Fibroblast of the aortic adventitia (primary cell): ENCODE measurements at places on chromosomes 13 and 19. TPM values are rescaled to one million over a fixed set of nuclear protein-coding genes. Genes with fewer than 3 reads are reported as not detected.
A peak's percentile ranks its signal among the peaks of the same experiment; 100 is the strongest.

GRCh38 chr19:43956827-43957226, 5.8 kb downstream of the ZNF221 start:
- DNase-seq, result no peak

GRCh38 chr19:1624458-1624857, 19.2 kb upstream of the UQCR11 start:
- DNase-seq, result peak; percentile 42

- DNase-seq, result no peak
Observed at GRCh38 chr19:30360376-30361106, 11.6 kb upstream of the ZNF536 start.

DNA sequence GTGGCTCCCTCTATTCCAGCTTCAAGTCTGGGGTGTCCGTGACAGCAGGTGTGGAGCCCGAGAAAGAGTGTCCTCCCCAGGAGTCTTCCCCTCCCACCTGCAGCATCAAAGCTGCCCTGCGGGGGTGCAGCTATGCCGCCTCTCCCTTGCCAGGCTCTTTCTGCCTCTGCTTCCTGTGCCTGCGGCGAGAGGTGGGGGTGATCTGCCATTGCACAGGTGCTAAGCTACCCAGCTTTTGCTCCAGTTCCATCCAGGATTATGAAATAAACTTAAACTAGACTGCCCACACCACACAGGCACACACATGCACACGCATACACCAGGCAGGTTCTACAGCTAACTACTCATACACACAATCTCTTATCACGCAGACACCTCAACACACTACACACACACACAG, 104.7 kb upstream of the CLDN10 start:
- DNase-seq, result no peak

ZNF625 gene
- total RNA-seq, result 7.2 and 18.6 TPM in 2 replicates

APOC1 gene
- total RNA-seq, result 1.7 and 52.6 TPM in 2 replicates

DNA sequence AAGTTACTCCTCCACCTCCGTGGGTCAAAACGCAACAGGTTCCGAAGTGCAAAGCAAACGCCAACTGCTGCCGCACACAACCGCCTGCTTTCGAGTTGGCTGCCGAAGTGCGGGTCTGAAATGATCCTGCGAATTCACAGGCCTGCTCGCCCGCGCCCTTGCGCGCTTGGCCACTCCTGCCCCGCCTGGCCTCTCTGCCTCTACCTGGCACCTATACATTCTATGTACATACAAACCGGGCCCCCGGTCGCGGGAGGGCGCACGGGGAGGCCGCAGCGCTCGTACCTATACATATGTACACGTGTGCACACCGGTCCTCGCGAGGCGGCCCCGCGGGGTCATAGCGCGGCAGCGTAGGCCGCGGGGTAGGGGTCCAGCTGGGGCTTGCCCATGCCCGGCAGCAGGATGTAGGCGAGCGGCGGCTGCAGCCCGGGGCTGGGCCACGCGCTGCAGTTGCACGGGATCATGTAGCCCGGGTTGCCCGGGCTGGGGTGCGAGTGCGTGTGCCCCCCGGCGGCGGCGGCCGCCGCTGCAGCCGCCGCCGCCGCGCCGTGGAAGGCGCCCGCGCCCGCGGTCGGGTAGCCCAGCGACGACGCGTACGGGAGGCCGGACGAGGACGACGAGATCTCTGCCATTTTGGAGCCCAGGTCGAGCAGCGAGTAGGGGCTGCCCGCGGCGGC, 1.3 kb downstream of the SOX21 start:
- DNase-seq, result no peak

DNA sequence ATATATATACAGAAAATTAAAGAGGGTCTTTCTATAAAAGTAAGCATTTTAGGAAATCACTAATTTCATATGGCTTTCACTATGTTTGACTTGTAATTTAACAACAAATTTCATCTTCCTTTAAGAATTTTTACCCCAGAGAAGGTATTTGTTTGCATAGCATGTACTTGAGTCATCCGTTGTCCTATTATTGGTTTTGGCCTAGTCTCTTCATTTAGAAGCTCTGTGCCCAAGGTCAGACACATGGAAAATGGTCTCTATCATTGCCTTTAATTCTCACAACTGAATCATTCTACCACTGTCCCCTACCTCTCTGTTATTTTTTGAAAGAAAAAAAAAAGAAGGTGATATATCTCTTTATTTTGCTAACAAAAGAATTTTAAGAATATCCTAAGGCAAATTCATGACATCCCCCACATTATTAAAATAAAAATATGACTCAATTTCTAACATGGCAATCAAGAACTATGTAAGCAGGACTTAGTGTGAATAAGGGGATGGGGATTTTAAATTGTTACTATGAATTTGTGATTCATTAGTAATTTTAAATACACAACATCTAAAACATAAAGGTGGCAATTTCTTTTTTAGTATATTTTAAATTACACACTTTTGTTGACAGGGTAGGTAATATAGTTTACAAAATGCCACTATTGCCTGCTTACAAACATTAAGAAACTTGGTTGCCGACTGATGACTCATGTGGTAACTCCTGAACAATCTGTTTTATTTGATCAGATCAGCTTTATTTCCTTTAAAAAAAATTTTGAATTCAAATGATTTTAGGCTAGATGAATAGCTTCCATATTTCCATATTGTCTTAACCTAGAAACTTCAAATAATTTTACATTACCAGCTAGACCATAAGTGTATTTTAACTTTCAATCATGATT, 13.9 kb downstream of the SLITRK5 start:
- no peak for DNase-seq

SYDE1 gene
- 36.2 and 46.9 TPM in 2 replicates for total RNA-seq

GRCh38 chr13:45048890-45049407, 59.6 kb downstream of the GPALPP1 start:
- DNase-seq, result no peak

GRCh38 chr19:29760752-29761502, 45.9 kb upstream of the C19orf12 start:
- no peak for DNase-seq

GRCh38 chr13:101417043-101417406, 717 bp upstream of the NALCN start:
- DNase-seq, result peak; percentile 67

- DNase-seq, result no peak
Observed at GRCh38 chr19:39413911-39414608, 1.6 kb downstream of the PLEKHG2 start.

- DNase-seq, result peak; percentile 59
Observed at GRCh38 chr13:41465241-41465847, 8.0 kb downstream of the RGCC start.

DNA sequence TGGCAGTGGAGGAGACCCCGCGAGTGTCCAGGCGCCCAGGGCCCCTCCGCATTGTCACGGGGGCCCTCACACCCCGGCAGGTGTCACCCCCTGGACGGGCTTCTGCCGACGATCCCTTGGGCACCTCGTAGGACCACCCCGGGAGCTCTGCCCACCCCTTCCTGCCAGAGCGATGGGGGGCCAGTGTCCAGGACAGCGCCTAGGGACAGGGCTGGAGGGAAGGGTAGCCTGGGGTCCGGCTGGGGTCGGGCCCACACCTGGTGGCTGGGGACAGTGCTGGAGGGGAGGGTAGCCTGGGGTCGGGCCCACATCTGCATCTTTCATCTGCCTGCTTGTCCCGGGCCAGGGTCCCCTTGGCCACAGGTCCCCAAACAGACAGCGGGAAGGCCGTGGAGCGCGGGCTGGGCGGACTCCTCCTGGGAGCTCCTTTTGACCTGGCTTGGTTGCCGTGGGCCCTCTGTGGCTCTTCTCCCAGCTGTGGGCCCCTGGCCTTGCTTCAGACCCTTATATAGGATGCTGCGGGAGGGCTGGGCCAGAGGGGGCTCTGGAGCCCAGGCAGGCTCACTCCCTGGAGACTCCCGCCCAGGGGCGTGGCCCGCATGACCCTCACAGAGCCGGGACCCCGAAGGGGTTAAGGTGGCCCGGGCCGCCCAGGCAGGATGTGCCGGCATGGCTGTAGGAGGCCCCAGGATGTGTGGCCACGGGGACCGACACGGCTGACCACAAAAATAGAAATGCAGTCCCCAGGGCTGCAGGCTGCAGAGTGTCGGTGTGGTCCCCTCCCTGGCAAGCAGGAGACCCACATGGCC, 74.1 kb upstream of the MCF2L start:
- DNase-seq, result no peak

OR7C1 gene
- total RNA-seq, result not detected in 2 replicates

DNA sequence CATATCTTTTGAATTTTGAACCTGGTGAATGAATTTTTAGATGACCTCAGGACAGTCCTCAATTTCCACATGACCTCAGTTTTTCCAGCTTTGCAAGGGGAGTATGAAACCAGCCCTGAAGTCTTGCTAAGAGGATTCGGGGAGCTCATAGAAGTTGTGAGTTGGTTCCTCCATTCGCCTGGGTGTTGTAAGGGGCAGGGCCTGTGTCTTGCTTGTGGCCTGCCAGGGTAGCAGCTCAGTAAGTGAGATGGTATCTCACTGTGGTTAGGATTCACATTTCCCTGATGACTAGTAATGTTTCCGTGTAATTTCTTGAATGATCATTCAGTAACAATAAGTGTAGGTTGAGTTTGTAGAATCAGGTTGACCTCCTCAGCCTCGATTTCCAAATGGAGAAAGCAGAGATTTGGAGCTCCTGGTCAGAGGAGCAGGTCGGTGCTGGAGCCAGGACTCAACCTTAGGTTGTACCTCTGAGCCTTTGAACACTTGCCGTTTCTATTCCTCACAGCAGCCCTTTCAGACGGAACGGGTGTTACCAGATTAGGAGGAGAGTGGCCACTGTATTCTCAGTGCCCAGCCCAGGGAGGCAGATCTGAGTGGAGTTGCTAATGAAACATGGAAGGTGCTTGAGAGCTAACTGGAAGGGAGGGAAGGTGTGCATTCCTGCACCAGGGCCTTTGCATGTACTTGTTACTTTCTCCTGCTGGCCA, 14.6 kb downstream of the NACC1 start:
- peak; percentile 46 for DNase-seq

B3GNT8 gene
- total RNA-seq, result 1.5 and 2.1 TPM in 2 replicates

- no peak for DNase-seq
Observed at GRCh38 chr13:72258340-72258981, 391.5 kb upstream of the DACH1 start.

GRCh38 chr13:99221567-99222239, 21.0 kb downstream of the UBAC2 start:
- no peak for DNase-seq

TLE5 gene
- total RNA-seq, result 42.2 and 232 TPM in 2 replicates

DNA sequence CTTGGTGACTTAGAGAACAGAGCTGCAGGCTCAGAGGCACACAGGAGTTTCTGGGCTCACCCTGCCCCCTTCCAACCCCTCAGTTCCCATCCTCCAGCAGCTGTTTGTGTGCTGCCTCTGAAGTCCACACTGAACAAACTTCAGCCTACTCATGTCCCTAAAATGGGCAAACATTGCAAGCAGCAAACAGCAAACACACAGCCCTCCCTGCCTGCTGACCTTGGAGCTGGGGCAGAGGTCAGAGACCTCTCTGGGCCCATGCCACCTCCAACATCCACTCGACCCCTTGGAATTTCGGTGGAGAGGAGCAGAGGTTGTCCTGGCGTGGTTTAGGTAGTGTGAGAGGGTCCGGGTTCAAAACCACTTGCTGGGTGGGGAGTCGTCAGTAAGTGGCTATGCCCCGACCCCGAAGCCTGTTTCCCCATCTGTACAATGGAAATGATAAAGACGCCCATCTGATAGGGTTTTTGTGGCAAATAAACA, 9.9 kb downstream of the APOC1 start:
- no peak for DNase-seq

DNA sequence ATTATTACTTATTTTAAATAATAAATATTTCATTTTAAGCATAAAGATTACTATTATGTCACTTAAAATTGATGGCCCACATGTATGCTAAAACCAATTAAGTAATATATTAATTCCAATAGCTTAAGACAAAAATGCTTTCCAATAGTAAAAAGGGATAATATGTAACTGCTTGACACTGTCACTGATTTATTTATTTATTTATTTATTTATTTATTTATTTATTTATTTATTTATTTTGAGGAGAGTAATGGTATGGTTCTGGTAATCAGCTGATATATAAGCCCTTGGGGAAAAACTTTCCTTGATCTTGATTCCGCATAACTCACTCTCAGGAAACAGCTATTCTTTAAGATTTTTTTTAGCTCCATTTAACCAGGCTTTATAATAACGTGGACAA, 903.0 kb upstream of the ATXN8OS start:
- no peak for DNase-seq

DNA sequence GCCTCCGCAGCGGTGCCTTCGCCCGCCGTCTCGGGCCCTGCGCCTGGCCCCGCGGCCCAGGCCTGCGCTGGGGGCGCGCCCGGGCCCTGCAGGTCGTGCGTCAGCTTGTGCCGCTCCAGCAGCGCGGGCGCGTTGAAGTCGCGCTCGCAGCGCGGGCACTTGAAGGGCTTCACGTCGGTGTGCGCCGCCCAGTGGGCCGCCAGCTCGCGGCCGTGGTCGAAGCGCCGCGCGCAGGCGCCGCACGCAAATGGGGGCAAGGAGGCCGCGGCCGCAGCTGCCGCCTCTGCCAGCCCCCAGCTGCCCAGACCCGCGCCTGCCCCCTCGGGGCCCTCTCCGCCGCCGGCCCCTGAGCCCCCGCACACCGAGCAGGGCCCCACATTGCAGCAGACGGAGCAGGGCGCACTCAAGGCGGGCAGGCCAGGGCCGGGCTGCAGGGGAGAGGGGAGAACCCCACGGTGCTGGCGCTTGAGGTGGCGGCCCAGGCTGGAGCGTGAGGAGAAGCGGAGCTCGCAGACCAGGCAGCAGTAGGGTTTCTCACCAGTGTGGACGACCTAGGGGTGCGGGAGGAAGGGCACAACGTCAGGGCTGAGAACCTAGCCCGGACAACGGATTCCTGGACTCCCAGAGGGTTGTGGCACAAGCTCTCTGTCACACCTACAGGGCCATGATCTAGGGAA, 6.1 kb downstream of the FIZ1 start:
- no peak for DNase-seq

DNA sequence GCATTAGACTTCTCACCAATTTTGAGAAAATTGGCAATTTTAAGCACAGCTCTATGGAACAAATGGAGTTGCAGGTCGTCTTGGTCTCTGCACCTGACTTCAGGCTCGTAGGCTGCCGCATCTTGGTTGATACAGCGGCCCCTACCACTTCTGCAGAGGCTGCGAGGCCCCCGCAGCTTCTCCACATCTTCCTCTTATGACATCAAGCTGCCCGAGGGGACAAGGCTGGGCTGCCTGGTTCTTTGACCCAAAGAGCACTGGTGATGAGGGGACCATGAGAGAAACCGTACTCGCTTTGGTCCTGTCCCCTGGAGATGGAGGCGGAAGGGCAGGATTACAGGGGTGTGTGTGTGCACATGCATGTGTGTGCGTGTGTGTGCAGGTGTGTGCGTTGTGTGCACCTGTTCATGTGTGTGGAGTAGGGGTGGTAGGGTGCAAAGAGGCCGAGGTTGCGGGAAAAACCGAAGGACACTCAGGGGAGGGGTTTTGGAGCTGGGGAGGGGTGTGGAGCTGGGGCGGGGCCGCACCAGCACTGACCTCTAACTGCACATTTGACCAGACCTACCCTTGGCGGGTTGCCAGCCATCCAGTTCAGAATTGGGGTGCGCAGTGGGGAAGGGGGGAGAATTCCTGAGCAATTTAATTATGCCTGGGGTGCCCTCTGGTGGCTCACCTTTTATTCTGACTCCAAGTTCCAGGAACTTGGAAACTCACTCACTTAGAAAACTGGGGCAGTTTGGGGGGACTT, 65.1 kb upstream of the ARHGEF7 start:
- DNase-seq, result peak; percentile 49

GRCh38 chr13:25980255-25980654, 71.6 kb downstream of the SHISA2 start:
- DNase-seq, result no peak

PLK5 gene
- total RNA-seq, result not detected in 2 replicates
